Dermis lymphatic vessel endothelial cell (primary cell): ENCODE measurements at places on chromosomes 7 and 10. TPM values are rescaled to one million over a fixed set of nuclear protein-coding genes. Genes with fewer than 3 reads are reported as not detected.

EBF3 gene
- total RNA-seq: 1.3 and 1.4 TPM in 2 replicates

SH2B2 gene
- total RNA-seq: 0.52 and 0.76 TPM in 2 replicates

KCNMA1 gene
- total RNA-seq: 0.43 and 1.1 TPM in 2 replicates

DDC gene
- total RNA-seq: not detected in 2 replicates

ITPRID1 gene
- total RNA-seq: not detected in 2 replicates

EVX1 gene
- total RNA-seq: not detected in 2 replicates

GIMAP4 gene
- total RNA-seq: 250 and 389 TPM in 2 replicates

DDIT4 gene
- total RNA-seq: 133 and 184 TPM in 2 replicates

ACTL6B gene
- not detected in 2 replicates for total RNA-seq

MRLN gene
- total RNA-seq: not detected in 2 replicates

LIPK gene
- total RNA-seq: not detected in 2 replicates

GPNMB gene
- total RNA-seq: 0.09 and 0.11 TPM in 2 replicates

FASTK gene
- 35.8 and 39.0 TPM in 2 replicates for total RNA-seq

TAS2R38 gene
- not detected in 2 replicates for total RNA-seq

TEX36 gene
- not detected in 2 replicates for total RNA-seq

SLC29A4 gene
- 0.87 and 1.4 TPM in 2 replicates for total RNA-seq

RBP3 gene
- not detected in 2 replicates for total RNA-seq

MCM10 gene
- total RNA-seq: 2.0 TPM in 2 replicates

RAPGEF5 gene
- 245 and 258 TPM in 2 replicates for total RNA-seq

THSD7A gene
- 28.3 and 37.5 TPM in 2 replicates for total RNA-seq

RPP30 gene
- 26.2 and 35.1 TPM in 2 replicates for total RNA-seq

GDF2 gene
- not detected in 2 replicates for total RNA-seq

SPDYE5 gene
- not detected in 2 replicates for total RNA-seq

PIK3AP1 gene
- 0.09 TPM in 1 of 2 replicates, not detected in the other for total RNA-seq

PDCD11 gene
- 22.2 and 31.2 TPM in 2 replicates for total RNA-seq

SEPTIN14 gene
- not detected in 2 replicates for total RNA-seq

CLDN3 gene
- total RNA-seq: 0.11 TPM in 1 of 2 replicates, not detected in the other

PEX1 gene
- total RNA-seq: 11.2 and 15.7 TPM in 2 replicates

IFIT1B gene
- total RNA-seq: not detected in 2 replicates

CALCR gene
- total RNA-seq: not detected in 2 replicates

GFRA1 gene
- total RNA-seq: 5.1 and 33.4 TPM in 2 replicates

SPDYE18 gene
- 0.26 and 0.43 TPM in 2 replicates for total RNA-seq

CTTNBP2 gene
- total RNA-seq: 0.22 and 0.77 TPM in 2 replicates

LGI1 gene
- not detected in 2 replicates for total RNA-seq

FAM25A gene
- total RNA-seq: not detected in 2 replicates

TMEM130 gene
- not detected in 2 replicates for total RNA-seq

DIP2C gene
- total RNA-seq: 7.5 and 13.9 TPM in 2 replicates

CSGALNACT2 gene
- total RNA-seq: 7.3 and 8.1 TPM in 2 replicates

TRDMT1 gene
- 5.1 and 5.9 TPM in 2 replicates for total RNA-seq

SUN3 gene
- not detected in 2 replicates for total RNA-seq

SHH gene
- under 0.01 and 0.09 TPM in 2 replicates for total RNA-seq

NKX1-2 gene
- not detected in 2 replicates for total RNA-seq

TRUB1 gene
- 19.8 and 24.7 TPM in 2 replicates for total RNA-seq

AGAP5 gene
- 1.4 and 1.8 TPM in 2 replicates for total RNA-seq

UNC5B gene
- 4.0 and 18.8 TPM in 2 replicates for total RNA-seq

OR2A5 gene
- total RNA-seq: not detected in 2 replicates

SPDYE16 gene
- 0.11 TPM in 1 of 2 replicates, not detected in the other for total RNA-seq

SPACDR gene
- total RNA-seq: 0.09 and 0.22 TPM in 2 replicates

LLCFC1 gene
- total RNA-seq: not detected in 2 replicates

TRIM50 gene
- total RNA-seq: not detected in 2 replicates

KIF20B gene
- 3.0 and 3.7 TPM in 2 replicates for total RNA-seq

LRMDA gene
- 22.0 and 26.9 TPM in 2 replicates for total RNA-seq

EMX2 gene
- not detected in 2 replicates for total RNA-seq

CYP2C19 gene
- not detected in 2 replicates for total RNA-seq

MKI67 gene
- total RNA-seq: 3.4 and 3.6 TPM in 2 replicates

PSD gene
- total RNA-seq: 0.11 and 0.26 TPM in 2 replicates

DPP6 gene
- not detected in 2 replicates for total RNA-seq
